ENCODE measurements at places on chromosomes 7 and 10. TPM values are rescaled to one million over a fixed set of nuclear protein-coding genes. Genes with fewer than 3 reads are reported as not detected.

SHTN1 gene
- 0.78 TPM for total RNA-seq

GPRIN2 gene
- total RNA-seq: not detected

ZNF365 gene
- not detected for total RNA-seq

CNNM2 gene
- total RNA-seq: 0.49 TPM

FFAR4 gene
- not detected for total RNA-seq

OR9A2 gene
- total RNA-seq: not detected

SPDYE11 gene
- total RNA-seq: not detected

NUDT13 gene
- 1.7 TPM for total RNA-seq

- H3K4me3 ChIP-seq: no peak overlapping the region
- H3K36me3 ChIP-seq: no peaks in the 10 kb centered on the region
- no peaks in the 10 kb centered on the region for H3K27me3 ChIP-seq
Observed at GRCh38 chr10:66917104-66917503, 8.7 kb upstream of the LRRTM3 start.

GRCh38 chr7:24229481-24230226 is 54.3 kb upstream of the NPY start:
- H3K27ac ChIP-seq: no peak overlapping the region
- H3K27me3 ChIP-seq: no peaks in the 10 kb centered on the region
- no peak overlapping the region for H3K4me3 ChIP-seq
- no peaks in the 10 kb centered on the region for H3K36me3 ChIP-seq
- DNase-seq: no peak

- no peaks in the 10 kb centered on the region for H3K36me3 ChIP-seq
- H3K4me1 ChIP-seq: peaks cover 41% of the 10 kb centered on the region
- no peaks in the 10 kb centered on the region for H3K27me3 ChIP-seq
- H3K4me3 ChIP-seq: no peak overlapping the region
Observed at GRCh38 chr7:27137640-27138315, 5.7 kb downstream of the HOXA5 start.

GRCh38 chr10:60426425-60426824 is 36.8 kb upstream of the ANK3 start:
- H3K27ac ChIP-seq: no peak overlapping the region
- peaks cover 17% of the 10 kb centered on the region for H3K4me1 ChIP-seq
- H3K27me3 ChIP-seq: no peaks in the 10 kb centered on the region
- no peaks in the 10 kb centered on the region for H3K36me3 ChIP-seq
- DNase-seq: no peak

DNA sequence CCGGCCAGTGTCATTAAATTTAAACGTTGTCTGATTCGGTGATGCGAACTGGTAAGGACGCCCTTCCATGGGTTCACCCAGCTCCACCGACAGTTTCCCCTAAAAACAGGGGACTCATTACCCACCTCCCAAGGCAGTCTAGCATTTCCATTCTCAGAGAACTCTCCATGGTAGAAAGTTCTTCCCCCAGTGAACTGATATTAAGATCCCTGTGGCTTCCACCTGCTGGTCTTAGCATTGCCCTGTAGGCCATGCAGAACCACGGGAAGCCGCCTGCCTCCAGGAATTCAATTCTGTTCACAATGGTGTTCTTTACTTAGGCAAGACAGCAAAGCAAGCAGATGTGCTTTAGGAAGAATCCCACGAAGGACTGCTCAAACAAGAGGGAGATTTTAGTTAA is 128.9 kb upstream of the NANOS1 start:
- no peaks in the 10 kb centered on the region for H3K27me3 ChIP-seq
- H3K4me1 ChIP-seq: no peaks in the 10 kb centered on the region
- no peak overlapping the region for H3K4me3 ChIP-seq

- DNase-seq: peak; percentile 17
- no peaks in the 10 kb centered on the region for H3K27me3 ChIP-seq
- H3K27ac ChIP-seq: no peak overlapping the region
- H3K4me1 ChIP-seq: no peaks in the 10 kb centered on the region
- H3K4me3 ChIP-seq: no peak overlapping the region
Observed at GRCh38 chr7:684416-684815, 42.1 kb upstream of the DNAAF5 start.

DNA sequence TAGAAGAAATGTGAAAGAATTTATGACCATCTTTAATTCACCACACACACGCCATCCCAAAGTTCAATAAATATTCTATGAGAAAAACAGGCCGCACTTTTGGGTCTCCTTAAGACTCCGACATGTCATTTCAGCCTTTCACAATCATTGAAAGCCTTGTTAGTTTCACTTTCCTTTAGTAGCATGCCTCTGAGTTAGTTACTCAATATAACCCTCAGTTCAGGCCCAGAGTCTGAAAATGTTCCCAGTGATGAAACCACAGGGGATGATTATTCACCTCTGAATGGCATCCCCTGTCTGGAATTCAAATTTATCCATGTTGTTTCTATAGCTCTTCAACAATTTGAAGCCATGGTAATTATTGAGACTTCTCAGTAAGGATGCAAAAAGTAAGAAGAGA is 278.1 kb upstream of the NRP1 start:
- H3K4me1 ChIP-seq: no peaks in the 10 kb centered on the region
- H3K27ac ChIP-seq: peak overlapping the region; percentile 30
- no peaks in the 10 kb centered on the region for H3K36me3 ChIP-seq
- H3K4me3 ChIP-seq: peak overlapping the region; percentile 9

DNA sequence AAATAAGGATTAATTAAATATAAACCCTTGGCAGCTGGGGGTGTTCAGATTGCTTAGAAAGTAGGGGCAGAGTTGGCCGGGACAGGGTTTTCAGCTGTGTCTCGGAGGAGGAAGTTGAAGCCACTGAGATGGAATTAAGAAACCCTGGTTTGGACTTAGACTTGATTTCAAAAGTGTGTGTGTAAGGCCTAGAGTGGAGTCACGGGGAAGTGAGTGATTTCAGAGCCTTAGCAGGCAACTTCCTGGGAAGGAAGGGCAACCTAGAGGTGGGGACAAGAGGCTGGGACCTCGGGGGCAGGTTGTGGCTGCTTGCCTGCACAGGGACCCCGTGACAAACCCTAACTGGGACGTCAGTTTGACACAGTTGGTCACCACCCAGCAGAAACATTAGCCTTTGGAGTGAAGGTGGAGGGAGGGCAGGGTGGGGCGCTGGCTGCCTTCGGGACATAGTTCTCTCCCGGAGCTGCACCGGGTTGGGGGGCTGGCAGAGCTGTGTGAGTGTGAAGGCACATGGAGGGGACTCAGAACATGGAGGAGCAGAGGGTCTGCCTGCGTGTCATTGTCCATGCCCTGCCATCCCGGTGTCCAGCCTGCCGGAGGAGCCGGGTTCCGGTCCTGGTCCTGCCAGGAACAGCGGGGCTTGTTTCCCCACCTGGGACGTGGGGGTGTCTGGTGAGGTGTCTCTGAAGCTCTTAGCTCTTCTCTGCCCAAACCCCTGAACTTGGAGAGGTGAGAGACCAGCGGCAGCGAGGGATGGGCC is 1.8 kb downstream of the BRI3 start:
- H3K4me3 ChIP-seq: peak overlapping the region; percentile 90
- H3K27me3 ChIP-seq: no peaks in the 10 kb centered on the region
- no peaks in the 10 kb centered on the region for H3K36me3 ChIP-seq
- peaks cover 56% of the 10 kb centered on the region for H3K4me1 ChIP-seq
- DNase-seq: peak; percentile 87

DNA sequence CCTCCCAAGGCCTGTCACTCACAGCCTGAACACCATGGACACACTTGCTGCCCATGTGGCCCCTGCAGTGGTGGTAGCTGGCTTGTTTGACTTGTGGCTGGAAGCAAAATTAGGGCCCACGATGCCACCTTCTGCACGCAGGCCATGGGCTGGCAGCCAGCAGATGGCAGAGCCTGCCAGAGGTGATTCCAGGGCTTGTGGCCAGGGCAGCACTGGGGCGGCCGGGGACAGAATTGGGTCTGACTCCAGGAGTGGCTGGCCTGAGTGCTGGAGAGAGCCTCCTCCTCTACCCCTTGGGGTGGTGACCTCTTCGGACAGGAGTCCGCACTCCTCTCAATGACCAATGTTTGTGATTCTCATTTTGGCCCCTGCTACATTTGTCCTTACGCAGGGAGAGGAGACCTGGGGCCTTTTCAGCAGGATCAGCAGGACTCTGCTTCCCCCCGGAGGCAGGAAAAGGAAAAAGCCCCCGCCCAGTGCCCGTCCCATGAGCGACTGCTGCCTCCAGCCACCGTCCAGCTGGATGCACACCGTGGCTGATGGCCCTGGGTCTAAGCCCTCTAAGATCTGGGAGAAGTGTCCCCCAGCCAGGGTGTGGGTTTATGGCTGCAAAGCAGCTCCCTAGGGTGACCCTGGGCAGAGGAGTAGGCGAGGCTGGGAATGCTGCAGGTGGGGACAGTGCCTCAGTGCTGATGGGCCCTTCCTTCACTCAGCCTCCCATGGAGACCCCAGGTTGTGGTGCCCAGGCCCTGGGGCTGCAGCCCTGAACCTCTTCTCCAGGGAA is 26.5 kb downstream of the DNAJB12 start:
- H3K36me3 ChIP-seq: no peaks in the 10 kb centered on the region
- peak overlapping the region; percentile 85 for H3K27ac ChIP-seq
- peaks cover 49% of the 10 kb centered on the region for H3K4me1 ChIP-seq
- no peaks in the 10 kb centered on the region for H3K27me3 ChIP-seq
- peak overlapping the region; percentile 20 for H3K4me3 ChIP-seq

GRCh38 chr7:102991540-102992214 is 78.9 kb downstream of the LRRC17 start:
- H3K4me3 ChIP-seq: no peak overlapping the region
- H3K36me3 ChIP-seq: no peaks in the 10 kb centered on the region
- H3K4me1 ChIP-seq: peaks cover 4% of the 10 kb centered on the region
- no peak overlapping the region for H3K27ac ChIP-seq
- DNase-seq: no peak
- no peaks in the 10 kb centered on the region for H3K27me3 ChIP-seq

DNA sequence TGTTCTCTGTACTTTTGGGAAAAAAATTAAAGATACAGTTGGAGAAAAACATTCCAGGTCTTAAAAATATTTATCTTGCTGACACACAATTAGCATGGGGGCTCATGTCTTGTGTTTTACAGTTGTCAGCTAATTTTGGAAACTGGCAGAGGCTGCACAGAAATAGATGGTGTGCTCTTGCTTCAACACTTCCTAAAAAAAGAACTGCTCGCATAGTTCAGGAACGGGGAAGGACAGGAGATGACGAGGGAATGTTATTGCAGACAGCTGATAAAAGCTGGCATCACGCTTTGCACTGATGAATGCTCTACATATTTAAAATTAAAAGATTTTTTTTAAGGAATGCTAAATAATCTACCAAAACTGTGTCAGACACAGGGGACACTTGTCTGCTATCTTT is 103.5 kb upstream of the CELF2 start:
- peak overlapping the region; percentile 84 for H3K27ac ChIP-seq
- H3K27me3 ChIP-seq: no peaks in the 10 kb centered on the region
- H3K36me3 ChIP-seq: no peaks in the 10 kb centered on the region
- no peak for DNase-seq
- no peak overlapping the region for H3K4me3 ChIP-seq

DNA sequence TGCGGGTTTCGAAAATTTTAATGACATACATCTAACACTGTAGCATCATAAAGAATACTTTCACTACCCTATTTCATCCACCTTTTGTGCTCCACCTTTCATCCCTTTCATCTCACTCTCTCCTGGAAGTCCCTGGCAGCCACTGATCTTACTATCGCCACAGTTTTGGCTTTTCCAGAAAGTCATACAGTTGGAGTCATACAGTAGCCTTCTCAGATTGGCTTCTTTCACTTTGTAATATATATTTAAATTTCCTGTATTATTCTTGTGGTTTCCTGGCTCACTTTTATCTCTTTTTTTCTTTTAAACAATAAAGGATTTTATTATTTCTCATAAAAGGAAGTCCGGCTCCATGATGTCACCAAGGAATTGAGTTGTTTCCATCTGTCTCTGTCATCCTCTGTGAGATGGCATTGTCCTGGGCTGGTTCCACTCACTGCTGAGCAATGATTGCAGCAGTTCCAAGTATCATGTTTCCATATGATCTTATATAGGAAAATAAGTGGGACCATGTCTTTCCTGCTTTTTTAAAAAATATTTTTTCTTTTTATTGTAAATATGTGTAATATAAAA is 626.3 kb downstream of the POM121L12 start:
- no peak overlapping the region for H3K27ac ChIP-seq
- no peaks in the 10 kb centered on the region for H3K27me3 ChIP-seq
- H3K36me3 ChIP-seq: no peaks in the 10 kb centered on the region
- H3K4me1 ChIP-seq: no peaks in the 10 kb centered on the region
- H3K4me3 ChIP-seq: no peak overlapping the region

DNA sequence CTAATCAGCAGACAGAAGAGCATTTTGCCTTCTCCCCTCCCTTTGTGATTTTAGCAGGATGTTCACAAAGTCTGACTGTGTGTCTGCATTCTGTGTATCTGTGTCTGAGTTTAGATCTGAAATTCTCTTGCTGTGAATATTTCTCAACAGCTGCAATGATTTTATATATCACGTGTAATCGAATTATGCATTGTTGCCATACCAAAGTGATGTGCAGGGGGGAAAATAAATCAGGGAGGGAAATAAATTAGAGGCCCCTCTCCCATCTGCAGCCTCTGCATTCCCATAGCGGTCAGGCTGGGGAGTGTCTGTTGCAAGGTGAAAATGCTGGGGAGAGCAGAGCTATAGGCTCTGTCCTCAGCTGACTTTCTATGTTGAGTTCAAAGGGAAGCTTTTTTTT is 209.0 kb downstream of the LRMDA start:
- no peak overlapping the region for H3K4me3 ChIP-seq
- DNase-seq: no peak
- no peaks in the 10 kb centered on the region for H3K4me1 ChIP-seq
- H3K36me3 ChIP-seq: no peaks in the 10 kb centered on the region
- H3K27ac ChIP-seq: no peak overlapping the region

DNA sequence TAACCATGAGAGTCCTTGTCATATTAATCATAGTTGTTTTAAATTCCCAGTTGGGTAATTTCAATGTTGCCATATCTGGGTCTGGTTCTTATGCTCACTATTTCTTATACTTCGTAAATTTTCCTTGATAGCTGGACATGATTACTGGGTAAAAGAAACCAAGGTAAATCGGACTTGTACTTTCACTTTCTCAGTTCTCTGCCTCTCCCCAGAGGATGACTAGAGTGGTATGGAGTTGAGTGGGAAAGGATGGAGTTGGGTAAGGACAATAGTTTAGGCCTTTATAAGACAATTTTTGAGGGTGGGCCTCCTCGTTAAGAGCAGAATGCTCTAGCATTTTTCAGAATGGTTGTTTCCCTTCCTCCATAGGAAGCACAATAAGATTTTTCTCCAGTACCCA is 106.1 kb downstream of the CRPPA start:
- H3K4me1 ChIP-seq: no peaks in the 10 kb centered on the region
- no peaks in the 10 kb centered on the region for H3K27me3 ChIP-seq
- H3K27ac ChIP-seq: no peak overlapping the region
- H3K36me3 ChIP-seq: no peaks in the 10 kb centered on the region
- no peak for DNase-seq

All from psoas muscle (tissue), 8 donors.